ENCODE measurements at places on chromosomes 11 and 22.

GRCh38 chr11:65780770-65781151 lies at the start of gene AP5B1:
TSS of gene AP5B1 (minus strand) at chr11:65780976. CDS start at chr11:65780591, 385 bp downstream.
- DNase-seq: peak; percentile 27

DNA sequence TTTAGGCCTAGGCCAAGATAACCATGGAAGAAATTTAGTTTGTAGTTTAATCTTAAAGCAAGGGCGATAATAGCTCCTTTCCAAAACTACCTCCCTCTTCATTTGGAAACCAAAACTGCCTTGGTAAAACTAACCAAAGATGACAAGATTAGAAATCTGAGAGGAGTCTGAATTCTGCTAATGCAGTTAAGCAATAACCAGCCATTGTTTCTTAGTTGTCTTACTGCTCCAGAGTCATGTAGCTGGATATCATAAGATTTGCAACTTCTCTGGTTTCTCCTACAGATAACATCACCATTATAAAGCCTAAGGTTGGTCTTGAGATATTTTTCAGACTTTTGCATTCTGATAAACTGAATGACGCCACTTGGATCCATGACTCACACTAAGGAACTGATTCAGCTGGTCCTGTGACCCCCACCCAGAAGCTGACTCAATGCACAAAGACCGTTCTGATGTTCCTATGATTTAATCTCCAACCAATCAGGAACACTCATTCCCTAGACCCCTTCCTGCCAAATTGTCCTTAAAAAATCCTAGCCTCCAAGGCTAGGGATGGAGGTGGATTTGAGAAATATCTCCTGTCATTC lies 200.8 kb downstream of the LUZP2 start:
- DNase-seq: no peak

GRCh38 chr11:126416542-126417090 lies 61.1 kb downstream of the ST3GAL4 start:
- peak; percentile 88 for DNase-seq

- DNase-seq: no peak
Observed at GRCh38 chr11:115418626-115419025, 85.6 kb downstream of the CADM1 start.

DNA sequence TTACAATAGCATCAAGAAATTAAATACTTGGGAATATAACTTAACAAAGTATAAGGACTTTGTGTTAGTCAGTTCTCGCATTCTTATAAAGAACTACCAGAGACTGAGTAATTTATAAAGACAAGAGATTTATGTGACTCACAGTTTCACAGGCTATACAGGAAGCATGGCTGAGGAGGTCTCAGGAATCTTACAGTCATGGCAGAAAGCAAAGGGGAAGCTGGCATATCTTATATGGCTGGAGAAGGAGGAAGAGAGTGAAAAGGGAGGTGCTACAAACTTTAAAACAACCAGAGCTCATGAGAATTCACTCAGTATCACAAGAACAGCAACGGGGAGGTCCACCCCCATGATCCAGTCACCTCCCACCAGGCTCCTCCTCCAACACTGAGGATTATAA lies 32.0 kb upstream of the CCDC134 start:
- DNase-seq: no peak

DNA sequence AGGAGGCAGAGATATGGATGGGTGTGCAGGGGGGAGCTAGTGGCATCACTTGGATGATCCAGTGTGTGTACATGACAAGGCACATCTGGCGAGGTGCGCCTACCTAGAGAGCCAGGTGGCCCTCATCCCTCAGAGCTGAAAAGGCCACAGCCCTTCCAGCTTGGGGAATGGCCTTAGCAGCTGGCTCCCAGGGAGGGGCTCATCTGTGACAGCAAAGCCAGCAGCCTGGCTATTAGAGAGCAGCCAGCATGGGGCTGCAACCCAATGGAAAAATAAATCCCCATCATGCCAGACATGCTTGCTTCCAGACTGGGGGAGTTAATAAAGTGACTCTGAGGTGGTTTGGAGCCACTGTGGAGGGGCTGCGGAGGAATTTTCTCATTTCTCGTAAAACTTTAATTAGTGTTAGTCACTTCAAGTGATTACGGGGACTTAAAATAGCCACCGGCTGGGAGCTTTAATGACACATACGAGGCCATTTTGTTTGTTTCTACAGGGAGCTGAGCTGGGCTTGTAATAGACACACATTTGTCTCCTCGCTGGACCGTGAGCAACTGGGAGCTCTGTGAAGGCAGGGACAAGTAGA lies 111.2 kb upstream of the ALX4 start:
- no peak for DNase-seq

DNA sequence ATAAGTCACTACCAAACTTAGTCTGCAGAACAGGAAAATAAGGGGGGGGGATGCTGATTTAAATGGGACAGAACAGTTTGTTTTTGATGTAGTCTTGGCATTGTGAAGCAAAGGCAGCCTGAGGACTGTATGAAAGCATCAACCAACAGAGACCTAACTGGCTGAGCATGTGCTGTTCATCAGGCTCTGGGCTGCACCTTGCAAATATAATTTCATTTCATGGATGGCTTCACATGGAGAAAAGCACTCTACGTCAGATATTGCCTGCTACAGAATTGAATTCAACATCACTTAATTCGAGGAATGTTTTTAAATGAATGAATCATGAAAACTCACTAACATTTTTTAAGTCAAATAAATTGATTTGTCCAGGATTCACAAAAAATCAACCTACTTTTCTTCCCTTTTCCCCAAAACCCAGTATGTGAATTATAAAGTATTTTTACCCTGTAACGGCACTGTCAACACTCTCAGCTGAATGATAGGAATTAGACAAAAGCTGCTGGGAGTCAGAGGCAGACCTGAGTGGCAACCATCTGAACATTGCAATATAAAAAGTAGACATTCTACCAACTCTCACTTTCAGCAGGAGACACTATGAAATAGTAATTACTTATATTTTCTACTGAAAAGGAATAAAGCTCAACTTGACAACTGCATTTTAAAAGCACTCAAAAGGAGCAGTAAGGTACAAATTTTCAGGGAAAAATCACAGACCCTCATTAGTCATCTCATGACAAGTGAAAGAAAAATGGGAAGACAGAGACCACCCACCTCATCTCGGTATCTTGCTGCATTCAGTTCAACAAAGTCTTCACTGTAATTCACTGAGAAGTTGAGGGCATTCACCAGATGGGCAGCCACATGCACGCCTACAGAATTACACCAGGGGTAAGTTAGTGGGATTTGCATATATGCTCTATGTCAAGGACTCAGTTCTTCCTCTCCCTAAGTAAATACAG lies 47.5 kb downstream of the NOX4 start:
- DNase-seq: peak; percentile 11

- DNase-seq: peak; percentile 94
Observed at GRCh38 chr22:41367039-41367679, 14.6 kb upstream of the TEF start.

GRCh38 chr11:113884361-113884836 lies 9.0 kb upstream of the USP28 start:
- DNase-seq: no peak

- peak; percentile 67 for DNase-seq
Observed at GRCh38 chr22:50498322-50498890, 9.1 kb downstream of the LMF2 start.

GRCh38 chr22:46614025-46614931 lies 5.9 kb upstream of the GRAMD4 start:
- DNase-seq: no peak

GRCh38 chr11:77547863-77548551 lies 41.7 kb upstream of the AQP11 start:
- DNase-seq: peak; percentile 73

- no peak for DNase-seq
Observed at GRCh38 chr22:37744589-37744988, 47.7 kb downstream of the TRIOBP start.

- DNase-seq: peak; percentile 74
Observed at GRCh38 chr11:44621140-44621681, 55.7 kb downstream of the CD82 start.

Measured in NCI-H2081 (cell line).